ENCODE measurements at places on chromosomes 5 and 9.

DNA sequence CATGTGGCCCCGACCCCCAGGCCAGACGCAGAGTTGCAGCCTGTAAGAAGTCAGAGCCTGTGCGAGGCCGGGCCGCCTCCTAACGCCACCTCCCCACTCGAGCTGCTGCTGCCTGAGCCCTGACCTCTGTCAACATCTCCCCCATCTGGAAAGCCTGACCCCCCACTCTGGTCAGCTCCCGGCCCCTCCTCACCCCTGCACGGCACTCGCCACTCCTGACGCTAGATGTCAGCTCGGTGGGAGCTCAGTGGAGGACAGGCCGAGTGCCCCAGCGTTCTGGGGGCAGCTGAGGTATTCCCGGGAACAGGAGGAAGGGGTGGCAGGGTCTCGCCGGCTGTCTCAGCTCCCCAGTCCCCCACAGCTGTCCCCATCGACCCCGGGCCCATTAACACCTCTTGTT lies 19.9 kb downstream of the LHX3 start:
- DNase-seq = no peak

- DNase-seq = no peak
These were observed 13.6 kb upstream of the CAST start for GRCh38 chr5:96648593-96648992.

GRCh38 chr9:8186560-8186959 lies 387.0 kb upstream of the DMAC1 start:
- no peak for DNase-seq

GRCh38 chr5:123157791-123158581 lies 68.9 kb downstream of the PRDM6 start:
- no peak for DNase-seq

DNA sequence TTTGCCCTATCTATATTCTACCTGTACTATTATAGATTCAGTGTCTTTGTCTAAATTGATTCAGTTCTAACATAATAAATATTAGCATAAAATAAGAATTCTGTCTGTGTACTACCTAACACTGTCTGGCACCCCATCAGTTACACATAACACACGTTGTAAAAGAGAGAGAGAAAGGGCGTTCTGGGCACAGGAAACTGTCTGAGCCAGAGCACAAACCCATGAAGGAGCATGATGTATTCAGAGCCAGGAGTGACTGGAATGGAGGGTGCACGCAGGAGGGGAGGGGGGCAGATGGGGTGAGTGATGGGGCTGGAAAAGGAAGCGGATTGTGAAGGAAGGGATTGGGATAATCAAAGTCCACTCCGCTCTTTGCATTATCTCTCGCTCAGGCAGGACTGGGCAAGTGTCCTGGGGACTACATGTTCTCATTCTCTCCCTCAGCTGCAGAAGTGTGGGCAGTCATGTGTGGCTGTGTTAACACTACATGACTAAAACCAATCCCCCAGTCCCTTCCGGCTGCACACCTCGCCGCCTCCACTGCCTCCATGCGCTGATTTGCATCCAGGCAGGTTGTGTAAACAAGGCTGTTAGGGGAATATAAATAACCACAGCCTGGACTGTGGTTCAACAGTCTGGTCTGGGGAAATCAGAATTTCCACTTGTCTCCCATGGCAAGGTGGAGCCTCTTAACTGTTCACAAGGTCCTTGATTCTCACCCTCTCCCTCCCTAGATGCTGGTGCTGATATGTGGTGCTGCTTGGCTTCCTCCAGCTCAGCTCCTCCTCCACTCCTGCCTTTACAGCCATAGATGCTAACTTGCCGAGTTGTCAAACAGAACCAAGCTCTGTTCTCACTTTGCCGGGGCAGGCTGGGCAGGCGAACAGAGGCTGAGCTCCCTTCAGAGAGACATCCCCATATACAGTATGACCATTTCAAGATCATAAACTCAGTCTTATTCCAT lies 367.5 kb upstream of the BRINP1 start:
- no peak for DNase-seq

DNA sequence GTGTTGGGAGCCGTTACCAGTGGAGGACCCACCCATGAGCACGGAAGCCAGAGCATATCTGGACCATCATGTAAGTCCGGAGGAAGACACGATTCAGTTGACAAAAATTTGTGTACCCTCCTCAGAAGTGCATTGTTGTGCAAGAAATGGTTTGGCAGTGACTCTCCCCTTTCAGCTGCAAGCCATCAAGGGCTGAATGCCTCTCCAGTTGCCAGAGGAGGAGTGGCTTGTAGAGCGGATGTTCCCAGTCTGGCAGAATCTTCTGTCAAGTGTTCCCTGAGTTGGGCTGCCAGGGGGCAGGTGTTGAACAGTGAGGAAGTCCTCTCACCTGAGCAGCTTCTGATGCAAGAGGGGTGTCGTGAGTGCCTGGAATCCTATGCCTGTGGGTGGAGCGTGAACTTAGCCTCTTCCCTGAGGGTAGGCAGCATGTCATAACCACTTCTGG lies 27.6 kb upstream of the CDKN2AIPNL start:
- DNase-seq = no peak

DNA sequence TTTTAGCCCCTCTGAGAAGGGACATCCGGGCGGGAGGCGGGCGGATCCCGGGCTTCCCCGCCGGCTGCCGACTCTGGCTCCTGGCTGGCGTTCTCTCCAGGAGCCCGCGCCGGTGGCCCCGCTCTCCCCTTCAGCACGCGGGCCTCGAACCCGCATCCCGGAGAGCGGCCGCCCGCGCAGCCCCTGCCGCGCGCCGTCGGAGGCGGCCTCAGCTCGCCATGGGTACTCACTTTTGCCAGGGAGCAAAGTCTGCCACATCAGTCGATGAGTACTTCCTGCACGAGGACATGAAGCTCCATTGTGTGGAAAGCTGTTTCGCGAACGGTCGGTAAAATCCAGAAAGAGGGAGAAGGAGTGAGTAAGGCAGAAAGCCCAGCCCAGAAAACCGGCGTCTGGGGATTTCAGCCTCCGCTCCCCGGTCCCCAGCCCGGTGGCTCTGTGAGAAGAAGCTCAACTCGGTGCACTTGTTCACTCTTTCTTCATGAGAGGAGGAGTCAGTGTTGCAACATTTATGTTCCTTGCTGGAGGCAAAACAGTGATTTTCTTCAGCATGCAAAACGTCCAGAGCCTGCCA lies at the start of gene PRLR:
PRLR (minus strand) TSS at position 450 of the 574 bp plus-strand sequence. CDS start 140,867 bp downstream, outside the sequence.
- no peak for DNase-seq

DNA sequence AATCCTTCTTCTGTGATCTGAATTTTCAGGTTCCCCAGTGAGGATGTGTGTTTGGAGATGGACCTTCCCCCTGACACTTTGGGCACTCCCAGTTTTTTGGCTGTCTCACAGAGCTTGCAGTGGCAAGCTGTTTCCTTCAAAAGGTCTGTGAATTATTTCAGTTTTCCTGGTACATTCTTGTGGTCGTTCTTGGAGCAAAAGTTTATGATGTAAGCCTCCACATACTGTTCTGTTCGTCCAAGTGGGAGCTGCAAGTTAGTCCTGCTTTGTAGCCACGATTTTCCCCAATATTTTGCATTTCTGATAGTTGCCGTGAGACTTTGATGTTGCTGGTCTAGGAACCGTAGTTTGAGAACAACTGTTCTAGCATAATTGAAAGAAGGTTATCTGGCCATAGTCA lies 88.3 kb downstream of the MTAP start:
- no peak for DNase-seq

- DNase-seq = no peak
These were observed 96.5 kb upstream of the ERCC6L2 start for GRCh38 chr9:95778957-95779356.

- no peak for DNase-seq
These were observed 256.9 kb downstream of the GLIS3 start for GRCh38 chr9:4042991-4043390.

- DNase-seq = no peak
These were observed 192.6 kb downstream of the TLE4 start for GRCh38 chr9:79764374-79764773.

GRCh38 chr9:4126184-4126865 lies 173.5 kb downstream of the GLIS3 start:
- no peak for DNase-seq

GRCh38 chr5:56951946-56952691 lies at the start of gene MIER3:
Gene MIER3 (minus strand): TSS chr5:56952123. CDS start chr5:56952102, 21 bp downstream.
- DNase-seq = peak; percentile 82

DNA sequence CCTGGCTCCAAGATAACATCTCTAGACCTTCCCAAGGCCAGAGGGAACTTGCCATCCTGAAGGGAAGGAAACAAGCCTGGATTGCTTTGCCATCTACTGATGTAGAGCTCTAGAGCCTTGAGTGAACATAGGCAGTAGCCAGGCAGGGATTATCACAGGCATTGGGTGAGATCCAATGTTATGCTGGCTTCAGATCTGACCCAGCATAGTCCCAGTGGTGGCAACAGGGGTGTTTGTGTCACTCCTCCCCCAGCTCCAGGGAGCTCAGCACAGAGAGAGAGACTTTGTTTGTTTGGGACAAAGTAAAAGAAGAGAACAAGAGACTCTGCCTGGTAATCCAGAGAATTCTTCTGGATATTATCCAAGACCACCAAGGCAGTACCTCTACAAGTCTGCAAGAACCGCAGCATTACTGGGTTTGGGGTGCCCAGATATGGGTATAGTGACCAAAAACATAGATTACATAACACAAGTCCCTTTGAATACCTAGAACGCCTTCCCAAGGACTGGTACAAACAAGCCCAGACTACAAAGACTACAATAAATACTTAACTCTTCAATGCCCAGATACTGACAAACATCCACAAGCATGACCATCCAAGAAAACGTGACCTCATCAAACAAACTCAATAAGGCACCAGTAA lies 137.6 kb upstream of the DAPK1 start:
- no peak for DNase-seq

DNA sequence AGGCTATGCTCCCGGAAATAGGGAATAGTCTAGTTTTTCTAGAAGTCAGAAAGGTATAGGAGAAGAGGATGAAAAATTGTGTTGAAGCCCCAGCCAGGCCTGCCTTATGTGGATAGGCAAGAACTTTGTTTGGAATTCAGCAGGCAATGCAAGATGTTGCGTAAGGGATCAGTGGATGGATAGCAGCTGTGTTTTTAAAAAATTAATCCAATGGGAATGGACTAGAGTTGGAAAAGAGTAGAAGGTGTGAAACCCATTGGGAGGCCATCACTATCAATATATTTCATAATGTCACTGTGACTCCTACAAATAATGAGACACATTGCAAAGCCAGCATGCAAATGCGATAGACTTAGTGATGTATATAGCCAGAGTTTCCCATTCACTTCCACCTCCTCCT lies 281.9 kb downstream of the MARCHF11 start:
- DNase-seq = no peak

- DNase-seq = no peak
These were observed 779.3 kb downstream of the CDH9 start for GRCh38 chr5:26259081-26259480.

DNA sequence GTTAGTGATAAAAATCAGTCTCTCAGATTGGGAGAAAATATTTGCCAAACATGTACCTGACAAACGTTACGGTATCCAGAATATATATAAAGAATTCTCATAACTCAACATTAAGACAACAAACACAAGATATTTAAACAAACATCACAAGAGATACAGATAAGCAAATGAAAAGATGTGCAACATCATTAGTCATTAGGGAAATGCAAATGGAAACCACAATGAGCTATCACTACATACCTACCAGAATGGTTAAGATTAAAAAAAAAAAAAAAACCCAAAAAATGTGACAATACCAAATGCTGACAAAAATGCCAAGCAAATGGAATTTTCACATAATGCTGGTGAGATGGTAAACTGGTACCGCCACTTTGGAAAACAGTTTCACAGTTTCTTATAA lies 15.4 kb downstream of the CERT1 start:
- no peak for DNase-seq

- no peak for DNase-seq
These were observed 157.2 kb upstream of the COX7C start for GRCh38 chr5:86460519-86460918.

DNA sequence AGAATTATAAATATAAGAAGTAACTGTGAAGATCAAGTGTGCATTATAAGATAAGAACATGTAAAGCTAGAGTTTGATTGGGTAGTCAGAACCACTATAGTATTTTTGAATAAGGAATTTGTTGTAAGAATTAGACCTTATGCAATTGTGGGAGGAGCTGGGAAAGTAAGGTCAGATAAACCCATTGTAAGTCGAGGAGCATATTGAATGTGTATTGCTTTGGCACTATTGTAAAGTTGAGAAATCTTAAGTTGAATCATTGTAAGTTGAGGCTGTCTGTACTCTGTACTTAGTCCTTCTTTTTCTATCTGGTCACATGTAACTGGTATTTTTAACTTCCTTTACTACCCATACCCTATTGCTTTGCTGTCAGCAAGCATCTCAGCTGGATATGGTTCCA lies 158.7 kb downstream of the CCDC171 start:
- DNase-seq = no peak

- no peak for DNase-seq
These were observed 136.9 kb upstream of the PRR16 start for GRCh38 chr5:120327180-120327579.

DNA sequence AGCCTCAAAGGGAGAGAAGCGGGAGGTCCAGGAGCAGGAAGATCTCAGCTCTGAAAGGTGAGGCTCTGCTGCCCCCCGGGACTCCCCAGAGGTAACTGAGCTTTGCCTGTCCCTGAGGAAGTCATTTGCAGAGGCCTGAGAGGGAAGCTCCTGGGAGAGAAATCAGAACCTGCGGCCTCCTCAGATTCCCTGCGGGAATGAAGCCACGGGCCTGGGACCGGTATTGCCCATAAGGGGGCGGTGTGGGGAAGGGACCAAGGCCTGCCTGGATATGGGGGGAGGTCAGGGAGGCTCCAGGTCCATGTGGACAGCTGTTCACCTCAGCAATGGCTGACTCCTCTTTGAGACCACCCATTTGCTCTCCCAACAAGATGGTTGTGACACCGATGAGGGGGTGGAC lies 1.3 kb downstream of the SPATA31E1 start:
- no peak for DNase-seq

DNA sequence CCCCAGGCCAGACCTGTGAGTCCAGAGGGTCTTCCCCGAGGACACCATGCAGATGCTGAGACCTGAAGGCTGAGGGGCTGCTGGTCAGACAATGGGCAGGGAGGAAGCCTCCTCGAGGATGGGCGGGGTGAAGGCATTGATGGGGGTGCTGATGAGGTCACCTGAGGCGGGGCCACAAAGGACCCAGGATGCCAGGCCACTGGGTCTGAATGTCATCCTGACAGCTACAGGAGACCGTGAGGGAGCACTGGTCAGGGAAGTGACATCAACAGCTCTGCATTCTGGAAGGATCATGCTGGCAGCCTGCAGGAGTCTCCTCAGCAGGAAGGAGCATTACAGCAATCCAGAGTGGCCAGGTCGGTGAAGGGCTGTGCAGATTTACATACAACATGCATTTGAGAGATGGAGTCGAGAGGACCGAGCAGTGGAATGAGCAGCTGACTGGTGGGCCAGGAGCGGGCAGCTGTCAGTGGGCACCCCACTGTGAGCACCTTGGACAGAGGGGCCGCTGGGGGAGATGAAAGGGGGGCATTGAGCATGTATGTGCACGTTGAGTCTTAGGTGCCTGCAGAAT lies 77.7 kb upstream of the ADAMTS2 start:
- DNase-seq = no peak

Data from activated naive CD4-positive, alpha-beta T cell treated with Interleukin-2 at 50 U/mL for 16 hours (primary cell).